Stimulated activated CD8-positive, alpha-beta memory T cell treated with anti-CD3 and anti-CD28 coated beads, Interleukin-15, amount 100 ng/mL, for 1 hour (primary cell): ENCODE measurements at places on chromosomes 3 and 15.

DNA sequence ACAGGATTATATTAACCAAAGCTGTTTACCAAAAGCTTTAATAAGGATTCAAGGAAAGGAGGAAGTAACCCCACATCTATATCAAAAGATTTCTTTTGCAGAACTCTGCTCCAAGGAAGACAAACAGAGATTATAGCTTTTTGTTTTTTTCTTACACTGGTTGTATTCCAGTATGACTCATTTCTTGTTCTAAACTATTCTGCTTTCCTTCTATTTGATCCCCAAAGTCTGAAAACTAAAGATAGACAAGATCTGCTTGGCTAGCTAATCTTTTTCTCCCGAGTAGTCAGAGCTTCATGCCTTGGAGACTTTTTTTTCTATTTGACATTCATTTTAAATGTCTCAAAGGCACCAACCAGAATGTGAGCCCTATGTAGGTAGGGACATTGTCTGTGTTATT, 36.8 kb upstream of the FRMD5 start:
- DNase-seq = no peak

DNA sequence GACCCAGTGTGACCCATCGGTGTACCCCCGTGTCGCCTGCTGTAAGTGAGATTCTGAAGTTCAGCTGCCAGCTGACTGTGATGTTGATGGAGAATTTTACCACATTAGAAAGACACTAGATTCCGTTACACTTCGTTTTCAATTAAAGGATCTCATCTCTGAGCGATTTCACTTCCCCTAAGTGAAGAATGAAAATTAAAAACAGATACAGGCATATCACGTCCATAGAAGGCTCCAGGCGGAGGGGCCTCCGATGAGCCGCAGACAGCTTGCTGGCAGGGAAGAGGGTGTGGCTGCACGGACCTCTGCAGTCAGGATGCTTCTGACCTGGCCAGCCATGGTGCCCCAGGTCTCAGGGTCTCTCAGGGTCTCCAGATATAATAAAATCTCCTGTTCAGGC, 6.6 kb upstream of the CPN2 start:
- no peak for DNase-seq

DNA sequence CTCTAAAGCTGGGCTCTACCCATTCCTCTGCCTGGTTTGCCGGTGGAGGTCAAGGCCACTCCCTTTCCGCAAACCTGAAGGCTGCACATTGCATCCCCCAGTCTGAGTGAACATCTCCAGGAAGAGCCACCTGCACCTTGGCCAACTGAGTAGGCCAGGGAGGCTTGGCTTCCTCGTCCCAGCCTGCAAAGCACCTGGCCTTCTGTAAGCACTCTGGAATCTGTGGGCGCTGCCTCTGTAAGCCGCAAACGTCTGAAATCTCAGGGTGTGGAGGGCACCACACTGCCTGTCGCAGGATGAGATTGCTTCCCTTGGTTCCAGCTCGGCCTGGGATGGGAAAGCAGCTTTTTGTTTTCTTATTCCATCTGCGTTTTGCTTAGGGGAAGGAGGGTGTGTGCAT, 81.3 kb downstream of the SEC22A start:
- DNase-seq = no peak

DNA sequence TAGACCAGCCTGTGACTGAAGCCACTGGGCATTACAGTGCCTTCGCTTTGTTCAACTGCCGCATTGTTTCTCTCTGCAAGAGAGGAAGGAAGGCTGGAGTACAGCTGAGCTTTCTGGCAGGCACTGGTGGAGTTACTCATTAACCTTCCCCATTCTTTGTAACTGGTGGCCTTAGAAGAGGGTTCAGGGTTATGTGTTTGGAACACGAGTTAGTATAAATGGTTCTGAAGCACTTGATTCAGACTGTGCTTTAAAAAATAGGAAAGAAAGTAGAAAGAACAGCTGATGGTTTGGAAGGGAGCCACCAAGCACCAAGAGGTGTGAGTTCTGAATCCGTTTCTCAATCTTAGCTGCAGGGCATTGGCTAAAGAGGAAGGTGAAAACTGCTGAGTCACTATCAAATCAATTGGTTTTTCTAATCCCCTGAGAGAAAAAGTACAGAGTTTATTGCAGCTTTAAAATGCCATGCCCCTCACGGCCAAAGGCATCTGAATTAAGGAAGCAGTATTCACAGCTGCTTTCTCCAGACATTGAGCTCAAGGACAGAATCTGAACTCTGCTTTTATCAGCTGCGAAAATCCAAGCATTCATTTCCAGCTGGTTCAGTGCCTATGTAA, 3.6 kb downstream of the HGD start:
- DNase-seq = no peak

- no peak for DNase-seq
Measured at GRCh38 chr15:58731756-58732535, 17.6 kb downstream of the ADAM10 start.

DNA sequence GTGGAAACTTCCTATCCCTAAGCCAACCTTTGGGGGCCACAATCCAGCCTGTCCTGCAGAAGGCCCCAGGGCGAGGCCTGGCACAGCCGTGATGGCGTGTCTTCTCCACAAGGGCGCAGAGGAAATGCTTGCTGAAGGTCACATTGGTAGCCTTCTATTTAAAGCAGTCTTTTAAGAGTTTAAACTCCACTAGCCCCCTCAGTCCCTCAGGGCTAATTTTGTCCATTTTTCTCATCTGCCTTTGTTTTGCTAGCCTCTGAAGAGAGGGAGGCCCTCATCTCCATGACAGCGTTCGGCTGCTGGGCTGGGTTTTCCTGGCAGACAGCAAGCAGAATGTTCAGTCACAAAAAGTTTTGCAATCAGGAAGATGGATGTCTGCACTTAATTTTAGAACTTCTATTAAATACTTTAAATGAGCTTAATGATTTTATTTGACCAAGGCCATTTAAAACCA, 40.8 kb downstream of the RARB start:
- no peak for DNase-seq

GRCh38 chr3:18946524-18946923, 201.8 kb upstream of the KCNH8 start:
- DNase-seq = no peak

DNA sequence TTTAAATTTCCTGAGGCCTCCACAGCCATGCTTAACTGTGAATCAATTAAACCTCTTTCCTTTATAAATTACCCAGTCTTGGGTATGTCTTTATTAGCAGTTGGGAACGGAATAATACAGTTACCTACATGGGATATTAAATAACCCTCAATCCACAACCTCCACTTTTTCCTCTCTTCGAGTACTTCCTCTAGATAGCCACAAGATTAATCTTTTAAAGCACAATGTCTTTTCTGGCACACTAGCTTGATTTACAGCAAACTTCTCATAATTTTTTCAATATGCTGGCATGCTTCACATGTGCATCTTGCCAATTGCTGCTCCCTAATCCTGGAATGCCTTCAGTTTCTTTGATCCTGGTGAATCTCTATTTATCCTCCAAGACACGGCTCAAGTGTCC, 92.2 kb downstream of the P2RY1 start:
- no peak for DNase-seq

- no peak for DNase-seq
Measured at GRCh38 chr15:51751697-51752683, 593 bp downstream of the TMOD2 start.

- DNase-seq = peak; percentile 80
Measured at GRCh38 chr15:88894348-88894818, 961 bp downstream of the HAPLN3 start.

DNA sequence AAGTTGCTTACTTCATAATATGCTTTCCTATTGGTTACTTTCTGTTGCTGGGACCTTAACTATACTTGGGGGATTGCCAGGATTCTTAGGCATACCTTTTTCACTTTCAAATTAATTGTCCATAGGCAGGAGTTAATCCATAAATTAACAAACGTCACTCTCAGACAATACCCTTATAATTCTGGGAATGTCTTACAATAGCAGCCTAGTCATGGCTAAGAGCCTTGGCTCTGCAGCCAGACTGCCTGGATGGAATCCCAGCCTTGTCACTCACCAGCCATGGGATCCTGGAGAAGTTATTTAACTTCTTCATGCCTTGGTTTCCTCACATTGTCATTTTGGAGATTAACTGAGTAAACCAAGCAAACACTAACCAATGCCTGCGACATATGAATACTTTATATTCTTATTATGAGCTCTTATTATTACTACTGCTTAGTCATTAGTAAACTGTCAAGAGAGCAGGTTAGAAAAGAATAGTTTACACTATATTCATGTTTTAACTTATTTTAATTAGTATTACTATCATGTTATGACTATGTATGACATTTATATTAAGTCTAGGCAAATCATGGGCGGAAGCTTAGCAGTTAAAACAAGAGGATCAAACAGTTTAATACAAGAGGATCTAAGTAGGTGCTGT, 29.0 kb downstream of the GYG1 start:
- no peak for DNase-seq
